ENCODE measurements at places on chromosomes 2 and 18.
A peak's percentile ranks its signal among the peaks of the same experiment; 100 is the strongest.

DNA sequence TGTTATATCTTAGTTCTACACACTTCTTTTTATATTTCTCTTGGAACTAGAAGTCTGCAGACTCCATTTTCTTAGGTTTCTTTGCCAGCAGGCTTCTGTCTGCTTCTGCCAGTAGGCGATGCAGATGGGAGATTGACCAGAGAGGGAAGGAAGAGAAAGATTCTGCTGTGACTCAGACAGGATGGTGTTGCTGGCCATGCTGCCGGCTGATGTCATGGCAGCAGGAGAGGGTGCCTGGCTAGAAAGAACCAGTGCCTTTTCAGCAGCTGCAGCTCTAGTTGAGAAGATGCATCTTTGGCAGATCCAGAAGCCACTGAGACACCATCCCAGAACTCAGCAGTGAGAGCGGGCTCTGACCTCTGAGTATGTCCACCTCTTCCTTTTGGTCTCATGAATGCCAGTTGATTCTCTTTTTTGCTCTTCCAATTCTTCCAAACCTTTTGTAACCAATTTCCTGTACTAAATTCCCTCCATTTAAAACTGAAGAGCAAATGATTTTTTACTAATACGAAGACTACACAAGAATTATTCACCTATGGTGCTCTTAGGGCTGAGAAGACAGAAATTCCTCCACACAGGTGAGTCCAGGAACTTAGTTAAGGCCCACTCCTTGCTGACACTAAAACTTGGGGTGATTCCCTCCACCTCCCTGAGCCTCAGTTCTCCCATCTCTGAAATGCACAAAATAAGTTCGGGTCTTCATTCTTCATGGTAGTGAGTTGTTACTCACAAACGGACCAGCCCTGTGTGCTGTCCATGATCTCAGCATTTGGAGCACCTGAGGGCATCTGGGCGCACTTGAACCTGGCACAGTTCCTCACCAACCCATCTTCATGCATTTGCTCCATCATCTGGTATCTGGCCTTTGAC lies 200.7 kb downstream of the MYCN start:
- DNase-seq: no peak

DNA sequence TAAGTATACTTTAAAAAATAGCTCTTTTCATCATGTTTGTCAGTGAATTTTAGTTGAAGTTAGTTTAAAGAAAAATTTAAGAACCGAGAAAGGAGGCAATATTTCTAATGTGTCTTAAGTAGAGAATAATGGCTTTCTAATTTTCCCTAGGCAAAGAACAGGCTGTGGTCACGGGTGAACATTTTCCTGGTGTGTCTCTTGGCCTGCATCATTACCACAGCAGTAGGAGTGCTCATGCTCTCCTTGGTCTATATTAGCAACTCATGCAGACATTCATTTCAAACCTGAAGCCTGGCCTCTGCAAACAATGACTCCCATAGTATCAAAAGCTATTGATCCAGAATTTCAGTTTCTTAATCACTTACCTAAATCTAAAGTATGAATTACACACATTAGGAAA lies 57.4 kb downstream of the C18orf54 start:
- DNase-seq: no peak

DNA sequence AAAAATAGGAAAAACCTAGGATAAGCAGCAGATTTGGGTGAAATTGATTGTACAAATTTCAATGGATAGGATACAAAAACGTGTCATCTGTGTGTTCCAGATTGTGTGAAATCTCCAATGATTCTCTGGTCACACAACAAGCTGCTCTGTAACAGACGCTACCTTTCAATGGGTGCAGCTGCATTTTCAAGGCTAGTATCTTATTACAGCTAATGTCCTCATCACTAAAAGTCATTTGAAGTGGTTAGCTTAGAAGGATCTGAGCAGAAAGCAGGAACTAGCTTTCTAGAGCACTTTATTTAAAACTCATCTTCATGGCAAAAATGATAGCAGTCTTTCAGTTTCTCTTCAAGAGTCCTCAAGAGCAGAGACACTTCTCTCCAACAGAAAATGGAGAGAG lies 364.6 kb downstream of the LRP1B start:
- DNase-seq: no peak

DNA sequence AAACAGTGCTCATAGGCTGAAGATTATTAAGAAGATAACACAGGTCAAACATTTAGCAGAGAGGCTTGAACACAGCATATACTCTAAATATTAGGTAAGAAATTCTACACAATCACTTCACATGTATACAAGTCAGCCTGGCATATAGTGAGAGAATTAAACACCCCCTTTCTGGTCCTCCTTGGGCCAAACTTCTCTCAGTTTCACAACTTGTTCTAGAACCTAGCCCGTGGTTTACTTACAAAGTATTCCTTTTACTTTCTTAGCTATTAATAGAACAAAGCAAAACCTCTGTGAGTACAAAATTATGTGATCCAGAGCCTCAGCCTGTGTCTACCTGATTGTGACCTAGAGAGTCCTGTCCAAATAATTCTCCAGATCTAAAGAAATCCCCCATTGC lies 562.8 kb downstream of the TNS1 start:
- no peak for DNase-seq

GRCh38 chr2:203814661-203815540 lies 52.7 kb upstream of the CTLA4 start:
- DNase-seq: peak; percentile 52

- no peak for DNase-seq
These were observed 651.2 kb downstream of the DCC start for GRCh38 chr18:52991246-52991645.

DNA sequence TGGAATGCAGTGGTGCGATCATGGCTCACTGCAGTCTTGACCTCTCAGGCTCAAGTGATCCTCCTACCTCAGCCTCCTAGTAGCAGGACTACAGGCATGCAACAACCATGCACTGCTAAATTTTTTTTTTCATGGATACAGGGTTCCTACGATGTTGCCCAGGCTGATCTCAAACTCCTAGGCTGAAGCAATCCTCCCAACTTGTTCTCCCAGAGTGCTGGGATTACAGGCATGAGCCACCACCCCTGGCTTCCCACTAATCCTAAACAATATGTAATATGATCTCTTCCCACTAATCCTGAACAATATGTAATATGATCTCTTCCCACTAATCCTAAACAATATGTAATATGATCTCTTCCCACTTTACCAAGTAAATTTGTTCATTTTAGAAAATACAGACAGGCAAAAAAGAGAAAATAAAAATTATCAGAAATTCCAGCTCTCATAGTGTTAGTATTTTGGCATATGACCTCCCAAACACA lies 33.7 kb upstream of the C18orf32 start:
- no peak for DNase-seq

GRCh38 chr18:32111706-32112105 lies 20.0 kb downstream of the RNF138 start:
- DNase-seq: no peak

DNA sequence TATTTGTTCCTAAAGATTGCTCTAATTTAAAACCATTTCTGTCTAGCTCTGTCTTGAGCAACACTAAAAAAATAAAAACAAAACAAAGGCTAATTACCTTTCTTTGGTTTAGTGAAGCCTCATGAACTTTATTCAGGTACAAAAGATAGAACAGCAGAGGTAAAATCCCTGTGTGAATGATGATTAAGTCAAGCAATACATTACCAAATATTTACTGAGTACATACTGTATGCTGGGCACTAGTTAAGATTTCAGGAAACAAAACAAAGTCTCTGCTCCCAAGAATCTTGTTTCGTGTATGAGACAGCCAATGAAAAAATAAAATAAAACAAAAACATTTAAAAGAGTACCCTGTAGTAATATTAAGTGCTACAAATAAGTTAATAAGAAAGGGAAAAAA lies 257.5 kb downstream of the RND3 start:
- no peak for DNase-seq

GRCh38 chr2:39413063-39413737 lies 23.9 kb downstream of the MAP4K3 start:
- DNase-seq: no peak

GRCh38 chr2:74004212-74005182 lies 19.8 kb downstream of the TET3 start:
- no peak for DNase-seq

DNA sequence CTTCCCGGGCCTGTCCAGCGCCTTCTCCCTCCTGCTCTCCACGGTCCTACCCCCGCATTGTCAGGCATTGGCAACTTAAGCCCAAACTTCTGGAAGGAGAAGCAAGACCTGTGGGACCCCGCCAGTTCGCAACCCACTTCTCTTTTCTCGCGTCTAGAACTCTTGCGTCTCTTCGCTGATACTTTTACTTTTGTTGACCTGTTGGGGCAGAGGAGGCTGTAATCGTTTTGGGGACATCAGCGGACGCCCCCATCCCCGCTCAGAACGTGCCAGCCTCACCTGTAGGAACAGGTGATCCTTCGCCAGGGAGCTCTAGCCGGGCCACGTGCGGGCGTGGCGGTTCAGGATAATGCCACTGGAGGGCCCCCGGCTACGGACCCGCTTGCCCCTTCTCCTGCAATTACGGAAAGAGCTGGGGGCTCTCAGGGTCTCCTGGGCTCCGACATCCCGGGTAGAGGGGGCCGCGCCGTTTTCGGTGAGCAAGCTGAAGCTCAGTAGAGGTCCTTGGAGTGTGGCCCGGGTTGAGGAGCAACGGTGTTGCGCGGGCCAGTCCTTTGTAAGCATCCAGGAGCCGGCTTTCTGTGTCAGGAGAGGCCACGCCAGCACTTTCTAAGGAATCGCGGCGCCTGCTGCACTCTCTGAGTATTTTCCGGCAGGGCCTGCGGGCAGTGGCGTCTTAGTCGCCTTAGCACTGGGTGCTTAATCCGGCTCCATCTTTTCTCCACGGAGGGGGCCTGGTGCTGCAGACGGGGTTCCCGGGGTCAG lies 1.6 kb downstream of the MTCL1 start:
- no peak for DNase-seq

- DNase-seq: no peak
These were observed 15.6 kb upstream of the PPP1CB start for GRCh38 chr2:28736034-28736433.

DNA sequence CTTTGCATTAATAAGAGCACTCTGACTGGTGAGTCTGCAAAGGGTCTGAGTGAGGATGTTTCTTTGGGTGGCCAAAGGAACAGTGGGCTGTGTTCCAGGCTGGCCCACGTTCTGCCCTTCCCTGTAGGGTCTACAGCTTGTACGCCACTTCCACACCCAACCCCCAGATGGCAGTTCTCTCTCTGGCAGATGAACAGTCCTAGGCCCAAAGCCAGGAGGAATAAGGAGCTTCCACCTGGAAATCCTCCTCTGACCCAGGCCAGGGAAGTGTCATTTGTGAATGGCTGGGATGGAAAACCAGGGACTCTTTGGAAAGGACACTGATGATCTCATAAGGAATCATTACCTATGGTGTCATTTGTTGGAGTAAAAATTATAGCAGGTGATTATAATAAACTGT lies 6.6 kb downstream of the OTOF start:
- DNase-seq: no peak

DNA sequence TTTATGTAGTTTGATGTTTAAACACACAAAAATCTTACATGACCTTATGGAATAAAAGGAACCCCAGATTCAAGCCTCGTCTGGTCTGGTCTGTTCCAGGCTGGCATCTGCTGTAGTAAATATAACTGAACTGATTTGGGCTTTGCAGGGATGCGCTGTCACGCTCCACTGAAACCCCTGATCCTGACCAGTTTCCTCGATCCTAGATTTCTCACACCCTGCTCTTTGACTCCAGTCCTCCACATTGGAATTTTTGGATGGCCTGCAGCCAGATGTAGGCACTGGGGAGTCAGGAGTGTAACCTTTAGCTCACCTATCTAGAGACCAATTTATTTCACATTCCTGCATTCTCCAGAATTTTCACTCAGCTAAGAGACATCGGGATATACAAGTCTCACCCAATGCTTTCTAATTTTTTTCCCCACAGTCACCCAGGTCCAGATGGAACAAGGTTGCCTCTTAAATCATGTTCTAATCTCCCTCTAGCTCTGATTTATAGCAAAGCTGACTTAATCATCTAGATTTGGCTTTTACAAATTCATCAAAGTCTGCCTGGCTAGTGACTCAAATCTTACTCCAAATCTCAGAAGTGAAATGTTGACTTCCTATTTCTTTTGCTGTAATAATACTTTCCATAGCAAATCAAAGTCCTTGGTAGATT lies 219.6 kb downstream of the CD226 start:
- no peak for DNase-seq

DNA sequence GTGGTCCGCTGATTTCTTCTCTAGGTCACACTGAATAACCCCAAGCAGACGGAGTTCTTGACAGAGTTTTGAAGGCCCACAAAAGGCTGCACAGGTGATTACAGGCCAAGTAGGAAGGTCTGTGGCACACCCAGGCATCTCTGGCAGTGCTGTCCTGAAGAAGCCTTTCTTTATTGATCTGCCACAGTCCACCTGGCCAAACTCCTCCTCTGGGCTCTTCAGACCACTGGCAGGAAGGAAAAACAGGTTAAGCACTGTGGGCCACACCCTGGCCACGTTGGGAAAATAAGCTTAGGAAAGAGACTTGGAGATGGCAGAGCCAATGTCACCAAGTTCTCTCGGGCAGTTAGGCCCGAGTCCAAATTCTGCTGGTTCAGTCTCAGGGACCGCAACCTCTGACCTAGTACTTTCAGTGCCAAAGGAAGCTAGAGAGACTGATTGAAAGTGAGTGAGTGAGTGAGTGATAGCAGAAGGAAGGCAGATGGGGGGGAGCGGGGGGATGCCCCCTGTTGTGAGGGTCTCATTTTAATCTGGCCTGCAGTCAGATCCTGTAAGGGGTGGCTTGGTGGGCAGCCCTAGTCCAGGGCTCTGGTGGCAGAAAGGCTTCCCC lies 102.9 kb downstream of the TGFA start:
- no peak for DNase-seq

DNA sequence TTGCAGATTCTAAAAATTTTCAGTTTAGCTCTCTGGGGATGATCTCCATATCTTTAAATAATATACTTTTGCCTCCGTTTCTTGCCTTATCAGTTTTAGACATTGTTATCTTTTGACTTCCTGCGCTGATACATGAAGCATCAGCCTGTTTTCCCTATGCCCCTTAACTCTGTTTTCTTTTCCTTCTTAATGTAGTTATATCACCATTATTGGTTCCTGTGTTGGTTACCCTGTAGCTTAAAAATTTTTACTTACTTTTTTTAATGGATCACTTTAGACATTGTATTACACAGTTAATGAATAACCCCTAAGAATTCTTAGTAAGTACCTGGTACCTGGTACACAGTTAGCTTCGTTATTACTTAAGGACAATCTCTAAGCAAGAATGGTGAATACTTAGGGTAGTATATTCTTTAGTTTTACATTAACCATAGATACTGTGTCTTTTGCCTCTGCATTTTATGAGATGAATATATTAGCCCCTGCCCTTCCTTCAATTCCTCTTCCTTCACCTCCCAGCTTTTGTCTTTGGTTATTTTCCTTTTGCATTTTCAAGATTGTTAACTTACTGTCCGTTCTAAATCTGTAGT lies 40.9 kb downstream of the BABAM2 start:
- DNase-seq: no peak

GRCh38 chr2:78780256-78780655 lies 245.2 kb upstream of the REG3G start:
- no peak for DNase-seq

DNA sequence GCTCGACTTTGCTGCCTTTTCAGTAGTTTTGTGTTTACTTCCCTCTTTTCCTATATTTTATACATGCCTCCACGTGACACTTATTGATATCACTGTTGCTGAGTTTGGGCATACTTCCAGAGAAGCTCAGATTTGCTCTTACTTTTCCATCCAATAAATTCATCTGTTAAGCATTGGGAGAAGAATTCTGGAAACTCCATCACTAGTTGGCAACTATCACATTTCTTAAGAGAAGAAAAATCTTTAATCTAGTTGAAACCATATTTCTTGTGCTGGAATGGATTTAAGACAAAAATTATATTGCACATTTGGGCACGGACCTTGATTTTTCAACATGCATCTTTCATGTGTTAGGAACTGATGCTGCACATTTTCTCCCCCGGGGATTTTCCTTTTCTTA lies 52.6 kb upstream of the CPO start:
- no peak for DNase-seq
